Left colon (tissue), 2 donors: ENCODE measurements at places on chromosomes 2 and 18. TPM values are rescaled to one million over a fixed set of nuclear protein-coding genes. Genes with fewer than 3 reads are reported as not detected.

GRCh38 chr2:117717072-117717471 lies 97.4 kb upstream of the DDX18 start:
- DNase-seq: no peak

Gene MFSD2B
- not detected for total RNA-seq

Gene NR4A2
- total RNA-seq: 3.4 TPM

DNA sequence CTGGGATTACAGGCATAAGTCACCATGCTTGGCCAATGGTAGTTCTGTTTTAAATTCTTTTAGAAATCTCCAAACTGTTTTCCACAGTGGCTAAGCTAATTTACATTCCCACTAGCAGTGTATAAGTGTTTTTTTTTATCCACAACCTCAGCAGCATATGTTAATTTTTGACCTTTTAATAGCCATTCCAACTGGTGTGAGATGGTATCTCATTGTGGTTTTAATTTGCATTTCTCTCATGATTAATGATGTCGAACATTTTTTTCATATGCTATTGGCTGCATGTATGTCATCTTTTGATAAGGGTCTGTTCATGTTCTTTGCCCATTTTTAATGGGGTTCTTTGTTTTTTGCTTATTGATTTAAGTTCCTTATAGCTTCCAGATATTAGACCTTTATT lies 20.0 kb downstream of the MOCOS start:
- no peak for DNase-seq

Gene ENOSF1
- total RNA-seq: 66.3 TPM

DNA sequence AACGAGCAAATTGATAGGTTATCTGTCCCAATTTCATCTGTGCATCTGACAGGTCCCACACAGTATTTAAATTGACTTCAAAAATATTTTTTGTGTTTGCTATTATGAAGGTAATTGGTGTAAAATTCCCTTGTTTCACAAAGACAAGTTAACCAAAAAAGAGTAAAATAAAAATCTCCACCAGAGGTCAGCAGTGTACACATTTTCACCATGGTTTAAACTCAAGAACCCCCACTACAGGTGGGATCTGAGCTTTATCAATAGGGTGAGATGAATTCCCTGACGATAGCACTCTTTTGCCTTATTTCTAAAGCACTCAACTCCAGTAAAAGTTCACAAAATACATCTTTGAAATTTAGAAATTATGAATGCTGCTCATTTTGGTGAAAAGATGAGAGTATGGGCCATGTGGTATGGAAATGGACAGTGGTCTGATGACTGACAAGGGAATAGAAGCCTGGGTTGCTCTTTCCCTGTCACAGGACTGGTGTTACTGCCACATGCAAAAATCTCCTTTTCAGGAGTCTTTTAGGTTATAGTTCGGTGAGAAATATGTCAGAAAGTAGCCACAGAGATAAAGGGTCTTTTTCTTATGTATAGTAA lies 68.0 kb downstream of the SERPINB8 start:
- no peak for DNase-seq

Gene TXNDC2
- total RNA-seq: not detected

GRCh38 chr2:159715451-159715850 lies 3.1 kb downstream of the MARCHF7 start:
- DNase-seq: no peak

DNA sequence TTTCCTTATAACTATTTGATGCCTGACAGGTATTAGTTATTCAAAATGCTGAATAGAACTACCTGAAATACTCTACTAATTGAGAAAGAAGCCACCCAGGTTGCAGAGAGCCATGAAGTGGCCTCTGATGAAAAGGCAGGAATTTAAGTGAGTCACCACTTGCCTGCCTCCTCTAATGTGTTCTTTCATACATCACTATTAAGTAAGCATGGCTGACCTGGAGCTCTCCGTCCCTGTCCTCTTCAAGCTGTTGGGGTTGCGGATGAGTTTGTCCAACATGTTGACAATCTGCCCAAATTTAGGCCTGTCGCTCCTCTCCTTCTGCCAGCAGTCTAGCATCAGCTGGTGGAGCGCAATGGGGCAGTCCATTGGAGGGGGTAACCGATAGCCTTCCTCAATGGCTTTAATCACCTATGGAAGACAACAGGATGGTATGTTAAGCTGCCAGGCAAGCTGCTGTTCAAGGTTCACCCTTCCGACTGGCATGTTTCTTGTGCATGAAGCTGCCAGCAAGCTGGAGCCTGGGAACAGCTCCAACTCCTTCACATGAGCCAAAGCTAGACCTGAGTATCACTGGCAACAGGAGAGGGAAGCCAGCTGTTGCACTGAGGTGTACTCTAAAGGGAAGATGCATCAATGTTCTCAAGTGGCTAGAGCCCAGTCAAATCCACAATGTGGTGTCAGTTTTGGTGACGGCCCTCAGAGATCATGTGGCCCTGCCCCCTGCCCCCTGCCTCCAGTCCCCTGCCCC lies 142.2 kb downstream of the EPHA4 start:
- DNase-seq: peak; percentile 43

GRCh38 chr2:158038901-158039300 lies 62.8 kb upstream of the UPP2 start:
- DNase-seq: no peak

Gene SLC9A2
- total RNA-seq: 81.1 TPM

DNA sequence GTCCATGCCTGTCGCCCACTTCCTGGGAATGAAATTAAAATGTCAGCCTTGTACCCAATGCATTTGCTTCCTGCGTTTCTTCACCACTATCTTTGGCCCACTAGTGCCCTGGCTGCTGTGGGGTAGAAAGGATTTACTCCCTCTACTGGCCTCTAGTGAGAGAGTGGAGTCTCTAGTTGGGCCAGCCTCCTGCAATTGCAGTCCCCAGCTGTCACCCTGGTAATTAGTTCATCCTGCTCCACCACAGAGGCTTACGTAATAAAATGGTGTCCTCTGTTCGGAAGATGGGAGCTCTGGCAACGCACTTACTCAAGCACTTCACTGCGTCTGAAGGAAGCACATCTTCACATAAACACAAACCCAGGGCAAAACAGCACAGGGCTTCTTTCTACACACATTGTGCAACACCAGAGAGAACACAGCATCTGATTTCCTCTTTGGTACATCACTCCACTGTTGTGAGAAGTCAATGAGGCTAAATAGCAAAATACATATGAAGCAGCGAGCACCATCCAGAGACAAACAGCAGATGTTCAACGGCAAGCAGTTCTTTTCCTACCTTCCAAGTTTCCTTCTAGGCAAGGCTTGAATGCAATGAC lies 274.6 kb downstream of the LRATD1 start:
- DNase-seq: no peak

Gene RAPGEF4
- 1.2 TPM for total RNA-seq

- DNase-seq: peak; percentile 33
Measured at GRCh38 chr2:120473522-120474271, 127.8 kb downstream of the INHBB start.

DNA sequence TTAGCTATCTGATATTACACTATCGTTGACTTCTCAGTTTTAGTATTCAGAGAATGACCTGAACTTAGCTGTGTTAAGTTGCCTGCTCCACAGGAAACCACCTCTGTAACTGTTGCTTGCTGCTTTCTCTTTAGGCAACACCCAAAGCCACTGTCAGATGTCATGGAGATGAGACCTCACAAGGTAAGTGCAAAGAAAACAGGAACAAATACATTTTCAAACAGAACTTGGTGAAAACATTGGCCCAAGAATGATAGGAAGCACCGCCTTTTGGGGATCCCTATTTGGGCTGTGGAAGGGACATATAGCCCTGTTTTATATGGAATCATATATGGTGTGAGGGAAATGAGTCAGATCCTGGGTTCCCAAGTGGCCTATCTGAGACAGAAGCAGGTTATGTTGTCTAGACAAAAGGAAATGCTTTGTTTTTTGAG lies 143.4 kb downstream of the UBE2E3 start:
- no peak for DNase-seq

GRCh38 chr18:46899274-46899948 lies 17.9 kb downstream of the PIAS2 start:
- no peak for DNase-seq

GRCh38 chr2:165193178-165193777 lies 10.6 kb downstream of the SCN3A start:
- no peak for DNase-seq

DNA sequence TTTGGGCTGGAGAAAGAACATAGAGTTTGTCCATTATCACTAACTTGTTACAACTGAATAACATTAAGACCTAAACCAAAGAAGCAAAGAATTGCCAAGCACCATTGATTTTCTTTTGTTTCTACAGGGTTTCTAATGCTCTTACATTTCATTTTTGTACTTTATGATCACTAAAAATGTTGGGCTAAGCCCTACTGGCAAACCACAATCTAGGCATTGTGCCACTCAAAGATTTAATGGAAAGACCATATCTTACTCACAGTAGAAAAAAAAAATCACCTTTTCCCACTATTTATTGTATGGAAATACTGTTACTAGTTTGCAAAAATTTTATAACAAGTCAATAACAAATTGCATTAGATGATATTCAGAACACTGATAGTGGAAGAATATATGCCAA lies 447.4 kb upstream of the PKDCC start:
- no peak for DNase-seq

DNA sequence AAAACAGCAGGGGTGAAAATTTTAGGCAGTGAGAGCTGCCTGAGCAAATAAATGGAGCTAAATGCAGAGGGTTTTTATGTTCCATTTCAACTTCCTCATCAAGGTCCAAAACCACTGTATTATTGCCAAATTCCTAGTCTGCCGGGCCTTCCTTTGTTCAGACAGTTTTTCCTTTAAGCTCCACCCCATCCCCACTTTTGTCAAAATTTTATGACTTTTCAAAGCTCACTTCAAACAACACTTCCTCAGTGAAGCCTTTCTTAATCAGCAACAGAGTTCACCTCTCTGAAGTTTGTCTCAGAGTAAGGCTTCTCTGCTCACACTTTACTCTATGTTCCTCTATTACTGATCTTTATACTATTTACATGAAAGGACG lies 81.3 kb downstream of the CERKL start:
- no peak for DNase-seq

DNA sequence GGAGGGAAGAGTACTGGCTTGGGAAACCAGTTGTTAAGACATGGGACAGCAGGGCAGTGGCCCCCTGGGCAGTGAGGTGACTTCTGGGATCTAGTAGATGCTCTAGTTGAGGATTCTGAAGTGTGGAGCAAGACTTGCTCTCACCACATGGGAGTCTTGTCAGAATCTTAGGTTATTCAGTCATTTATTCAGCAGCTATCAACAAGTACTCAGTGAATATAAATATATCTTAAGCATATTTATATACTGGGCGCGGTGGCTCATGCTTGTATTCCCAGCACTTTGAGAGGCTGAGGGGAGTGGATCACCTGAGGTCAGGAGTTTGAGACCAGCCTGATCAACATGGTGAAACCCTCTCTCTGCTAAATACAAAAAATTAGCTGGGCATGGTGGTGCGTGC lies 20.0 kb downstream of the STON1 start:
- no peak for DNase-seq

Gene ESPNL
- total RNA-seq: 0.06 TPM

GRCh38 chr2:24382363-24383073 lies 22.2 kb upstream of the ITSN2 start:
- no peak for DNase-seq

- DNase-seq: no peak
Measured at GRCh38 chr2:20630967-20631366, 19.9 kb downstream of the HS1BP3 start.

DNA sequence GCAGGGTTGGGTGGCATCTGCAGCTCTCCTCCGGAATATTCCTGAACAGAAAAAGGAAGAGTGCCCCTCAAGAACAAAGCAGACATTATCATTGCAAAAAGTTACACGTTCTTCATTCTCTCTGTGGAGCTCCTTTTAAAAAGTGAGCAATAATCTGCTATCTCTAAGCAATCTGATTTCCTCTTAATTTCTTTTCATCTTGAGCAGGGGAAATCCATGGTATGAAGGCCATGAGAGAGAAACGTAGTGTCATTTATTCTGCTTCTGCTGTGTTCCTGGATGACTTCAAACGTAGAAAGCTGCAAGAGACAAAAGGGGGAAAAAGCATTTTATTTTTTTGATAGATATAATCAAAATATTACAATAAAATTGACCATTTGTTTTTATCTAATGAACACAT lies 16.9 kb downstream of the SMIM21 start:
- DNase-seq: no peak
